ENCODE measurements at places on chromosomes 16 and 17.

GRCh38 chr16:7167626-7168025 is 165.0 kb upstream of the RBFOX1 start:
- no peak for DNase-seq

GRCh38 chr17:34603974-34604373 is 24.6 kb downstream of the TMEM132E start:
- DNase-seq = no peak

DNA sequence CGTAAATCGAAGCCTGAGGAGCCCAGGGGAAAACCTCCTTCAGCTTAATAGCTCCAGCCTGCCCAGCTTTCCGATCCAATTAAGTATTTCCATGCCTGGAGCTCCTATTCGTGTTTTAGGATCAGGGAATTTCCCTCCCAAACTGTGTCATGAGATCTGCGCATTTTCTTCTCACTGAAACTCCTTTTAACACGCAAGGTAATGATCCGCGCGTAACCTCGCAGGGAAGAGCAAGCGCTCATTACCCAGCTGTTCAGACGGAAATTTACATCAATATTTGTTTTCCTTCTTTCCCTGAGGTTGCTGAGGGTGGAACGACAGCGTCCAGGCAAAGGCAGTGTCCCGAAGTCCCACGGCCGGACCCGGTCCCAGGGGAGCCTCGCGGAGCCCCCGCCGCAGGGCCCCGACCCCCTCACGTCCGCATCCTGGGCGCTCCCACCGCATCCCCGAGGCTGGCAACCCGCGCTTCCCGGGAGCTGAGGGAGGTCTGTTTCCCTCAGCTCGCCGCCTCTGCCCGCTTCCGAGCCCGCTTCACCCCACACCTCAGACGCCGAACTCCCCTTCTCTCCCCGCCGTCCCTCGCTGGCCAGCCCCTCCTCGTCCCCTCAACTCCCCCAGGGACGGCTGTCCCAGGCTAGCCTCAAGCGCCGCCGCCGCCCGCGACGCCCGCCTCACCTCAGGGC is 415 bp downstream of the ABCA5 start:
- no peak for DNase-seq

- DNase-seq = no peak
These were observed 231.1 kb upstream of the SDK2 start for GRCh38 chr17:73875346-73875745.

- no peak for DNase-seq
These were observed 3.6 kb downstream of the STAC2 start for GRCh38 chr17:39222151-39222550.

DNA sequence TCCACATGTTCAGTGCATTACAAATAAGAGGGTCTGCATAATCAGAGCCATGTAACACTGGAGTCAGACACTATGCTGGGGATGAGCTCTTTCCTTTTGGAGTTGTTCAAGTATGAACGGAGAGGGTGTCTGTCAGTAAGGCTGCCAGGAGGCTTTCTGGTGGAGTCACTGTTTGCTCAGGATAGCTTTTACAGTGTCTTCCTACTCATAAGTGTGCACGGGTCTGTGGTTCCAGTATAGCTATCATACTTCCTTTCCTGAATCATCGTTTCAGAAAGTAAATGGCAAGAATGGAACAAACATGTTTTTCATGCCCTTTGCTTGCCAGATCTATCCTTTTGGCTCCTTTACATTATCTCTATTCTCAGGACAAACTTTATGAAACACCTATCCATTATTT is 152.7 kb upstream of the CDH11 start:
- DNase-seq = no peak

GRCh38 chr17:7932949-7933348 is 943 bp downstream of the CNTROB start:
- no peak for DNase-seq

DNA sequence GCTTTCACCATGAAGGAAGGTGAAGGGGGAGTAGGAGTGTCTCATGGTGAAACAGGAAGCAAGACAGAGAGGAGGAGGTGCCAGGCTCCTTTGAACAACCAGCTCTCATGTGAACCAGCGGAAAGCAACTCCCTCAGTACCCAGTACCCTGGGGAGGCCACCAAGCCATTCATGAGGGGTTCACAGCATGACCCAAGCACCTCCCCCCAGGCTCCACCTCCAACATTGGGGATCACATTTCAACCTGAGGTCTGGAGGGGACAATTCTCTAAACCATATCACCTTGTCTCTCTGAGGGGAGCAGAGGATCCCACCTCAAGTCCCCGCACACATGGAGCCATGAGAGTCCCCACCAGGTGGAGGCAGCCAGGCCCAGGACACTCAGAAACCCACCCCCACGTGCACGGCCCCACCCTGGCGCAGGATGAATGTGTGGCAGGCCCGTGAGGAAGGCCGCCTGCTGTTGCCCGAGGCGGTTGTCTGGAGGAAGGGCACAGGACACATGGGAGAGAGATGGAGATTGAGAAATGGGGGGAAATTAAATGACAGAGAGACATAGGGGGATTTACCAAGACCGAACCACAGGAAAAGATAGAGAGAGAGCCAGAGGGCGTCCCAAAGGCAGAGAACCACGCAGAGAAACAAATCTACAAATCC is 85.9 kb downstream of the TMEM132E start:
- peak; percentile 50 for DNase-seq

DNA sequence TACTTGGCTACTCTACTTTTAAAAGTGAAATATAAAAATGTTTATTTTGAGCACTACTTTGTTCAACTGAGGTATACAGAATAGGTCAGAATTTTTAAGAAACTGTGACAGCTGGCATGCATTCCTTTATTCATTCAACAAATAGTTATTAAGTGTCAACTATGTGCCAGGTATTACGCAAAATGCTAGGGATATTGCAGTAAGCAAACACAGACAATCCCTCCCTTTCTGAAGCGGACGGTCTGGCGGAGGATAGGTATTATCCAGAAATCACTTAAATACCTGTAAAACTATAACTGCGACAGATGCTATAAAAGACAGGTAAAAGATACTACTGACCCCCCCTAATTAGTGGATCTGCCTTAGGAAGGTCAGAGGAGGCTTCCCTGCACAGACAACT is 26.1 kb downstream of the METTL16 start:
- no peak for DNase-seq

GRCh38 chr17:14458724-14459123 is 157.8 kb downstream of the HS3ST3B1 start:
- no peak for DNase-seq

- DNase-seq = peak; percentile 11
These were observed 2.0 kb upstream of the NXPH3 start for GRCh38 chr17:49573510-49574322.

- peak; percentile 54 for DNase-seq
These were observed 44.6 kb downstream of the RMI2 start for GRCh38 chr16:11389631-11390565.

DNA sequence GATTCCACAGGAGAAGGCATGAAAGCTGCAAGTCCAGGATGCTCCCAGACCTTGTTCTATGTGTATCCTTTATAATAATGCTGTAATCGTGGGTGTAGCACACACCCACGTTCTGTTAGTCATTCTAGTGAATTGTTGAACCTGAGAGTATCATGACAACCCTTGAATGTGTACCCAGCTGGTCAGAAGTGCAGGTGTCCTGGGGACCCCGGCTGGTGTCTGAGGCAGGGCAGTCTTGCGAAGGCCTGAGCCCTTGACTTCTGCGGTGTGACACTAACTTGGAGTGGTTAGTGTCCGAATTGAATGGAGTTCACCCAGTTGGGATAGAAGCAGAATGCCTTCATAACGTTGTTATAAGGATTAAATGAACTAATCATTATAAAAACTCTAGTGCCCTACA is 218.0 kb upstream of the TNRC6C start:
- no peak for DNase-seq

DNA sequence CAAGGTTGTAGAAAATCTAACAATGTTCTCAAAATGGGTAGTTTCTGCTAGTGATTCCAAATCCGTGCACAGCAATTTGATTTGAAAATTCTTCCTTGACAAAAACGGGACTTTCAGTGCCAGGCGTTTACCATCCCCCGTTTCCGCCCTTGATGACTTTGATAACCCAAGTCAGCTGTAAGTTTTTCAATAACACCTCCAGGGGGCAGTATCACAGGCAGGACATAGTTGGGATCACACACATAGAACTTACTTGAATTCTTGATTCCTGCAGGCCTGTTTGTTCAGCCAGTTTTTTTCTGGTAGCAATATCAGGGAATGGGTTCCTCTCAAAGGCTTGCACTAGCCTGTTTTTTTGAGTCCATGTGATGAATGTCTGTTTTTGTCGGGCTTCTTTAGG is 5.6 kb downstream of the DUXB start:
- DNase-seq = peak; percentile 35

- peak; percentile 32 for DNase-seq
These were observed 353.3 kb downstream of the SEC14L1 start for GRCh38 chr17:77493901-77494663.

DNA sequence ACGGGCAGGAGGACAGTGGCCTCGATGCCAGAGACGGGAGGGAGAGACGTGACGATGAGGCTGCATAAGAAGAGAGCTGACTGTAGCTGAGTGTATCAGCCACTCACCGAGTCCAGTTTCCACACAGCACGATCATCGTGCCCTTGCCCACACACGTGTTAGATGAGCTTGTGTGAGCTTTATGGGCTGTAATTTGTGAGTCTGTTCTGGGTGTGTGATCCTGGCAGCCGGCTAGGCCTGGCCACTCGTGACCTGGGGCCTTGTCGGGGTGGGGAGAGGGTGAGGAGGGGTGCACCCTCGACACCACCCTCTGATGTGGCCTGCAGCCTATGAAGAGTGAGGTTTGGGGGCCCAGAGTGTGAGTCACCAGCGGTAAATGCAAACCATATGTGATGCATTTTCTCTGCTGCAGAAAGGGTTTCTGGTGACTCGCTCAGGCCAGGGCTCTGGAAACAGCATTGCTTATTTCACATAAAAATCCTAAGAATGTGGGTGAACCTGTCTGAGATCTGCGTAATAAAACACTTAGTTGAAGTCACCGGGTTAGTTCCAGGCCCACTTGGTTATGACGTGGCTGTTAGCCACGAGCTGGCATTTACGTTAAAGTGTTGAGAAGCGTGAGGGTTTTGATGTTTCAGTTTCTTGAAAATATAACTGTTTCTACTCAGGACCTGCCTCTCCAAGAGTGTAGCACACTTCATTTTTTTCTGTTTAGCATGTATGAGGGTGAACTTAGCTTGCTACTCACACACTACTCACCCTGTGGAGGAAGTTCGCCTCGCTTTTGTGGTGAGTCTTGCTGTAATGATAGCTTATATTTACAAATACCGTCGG is 4.2 kb downstream of the METRNL start:
- DNase-seq = peak; percentile 93

DNA sequence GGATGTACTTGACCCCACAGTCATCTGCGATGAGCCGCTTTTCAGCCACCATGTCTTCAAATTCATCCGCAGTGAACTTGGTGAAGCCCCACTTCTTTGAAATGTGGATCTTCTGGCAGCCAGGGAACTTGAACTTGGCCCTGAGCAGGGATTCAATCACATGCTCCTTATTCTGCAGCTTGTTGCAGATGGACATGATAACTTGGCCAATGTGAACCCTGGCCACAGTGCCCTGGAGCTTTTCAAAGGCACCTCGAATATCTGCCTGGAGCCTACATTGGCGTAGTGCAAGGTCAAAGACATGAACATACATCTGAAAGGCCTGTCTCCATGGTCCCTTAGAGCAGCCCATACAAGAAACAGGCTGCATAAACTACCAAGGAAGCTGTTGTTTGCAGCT is 1.8 kb upstream of the TENT4B start:
- no peak for DNase-seq

- DNase-seq = no peak
These were observed 11.8 kb downstream of the PRCD start for GRCh38 chr17:76551685-76552084.

DNA sequence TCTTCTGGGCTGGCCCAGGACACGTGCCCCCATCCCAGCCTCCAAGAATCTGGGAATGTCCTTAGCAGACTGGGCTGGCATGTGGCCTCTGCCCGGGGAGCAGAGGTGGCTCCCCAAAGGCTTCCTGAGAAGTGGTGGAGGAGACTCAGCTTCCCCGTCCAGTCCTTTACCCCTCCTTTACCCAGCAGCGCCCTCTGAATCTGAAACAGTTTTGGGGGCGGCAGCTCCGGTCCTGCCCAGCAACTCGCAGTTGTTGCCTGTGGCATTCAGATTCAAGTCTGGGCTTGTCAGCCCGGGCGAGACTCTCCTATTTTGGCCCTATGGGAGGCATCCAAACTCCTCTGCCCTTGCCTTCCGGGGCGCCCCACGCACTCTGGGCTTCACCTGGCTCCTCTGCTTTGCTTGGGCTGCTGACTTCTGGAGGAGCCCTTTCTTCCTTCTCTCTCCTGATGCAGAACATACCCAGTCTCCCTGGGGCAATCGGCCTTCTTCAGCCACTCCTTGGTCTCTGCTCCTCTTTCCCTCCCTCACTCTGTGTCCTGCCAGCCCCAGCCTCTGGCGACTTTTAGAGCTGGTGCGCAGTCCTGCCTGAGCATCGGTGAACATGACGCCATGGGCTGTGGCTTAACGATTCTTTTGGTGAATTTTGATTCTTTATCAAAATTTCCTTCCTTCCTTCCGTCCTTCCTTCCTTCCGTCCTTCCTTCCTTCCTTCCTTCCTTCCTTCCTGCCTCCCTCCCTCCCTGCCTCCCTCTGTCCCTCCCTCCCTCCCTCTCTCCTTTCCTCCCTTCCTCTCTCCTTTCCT is 55.2 kb downstream of the CMIP start:
- DNase-seq = no peak

DNA sequence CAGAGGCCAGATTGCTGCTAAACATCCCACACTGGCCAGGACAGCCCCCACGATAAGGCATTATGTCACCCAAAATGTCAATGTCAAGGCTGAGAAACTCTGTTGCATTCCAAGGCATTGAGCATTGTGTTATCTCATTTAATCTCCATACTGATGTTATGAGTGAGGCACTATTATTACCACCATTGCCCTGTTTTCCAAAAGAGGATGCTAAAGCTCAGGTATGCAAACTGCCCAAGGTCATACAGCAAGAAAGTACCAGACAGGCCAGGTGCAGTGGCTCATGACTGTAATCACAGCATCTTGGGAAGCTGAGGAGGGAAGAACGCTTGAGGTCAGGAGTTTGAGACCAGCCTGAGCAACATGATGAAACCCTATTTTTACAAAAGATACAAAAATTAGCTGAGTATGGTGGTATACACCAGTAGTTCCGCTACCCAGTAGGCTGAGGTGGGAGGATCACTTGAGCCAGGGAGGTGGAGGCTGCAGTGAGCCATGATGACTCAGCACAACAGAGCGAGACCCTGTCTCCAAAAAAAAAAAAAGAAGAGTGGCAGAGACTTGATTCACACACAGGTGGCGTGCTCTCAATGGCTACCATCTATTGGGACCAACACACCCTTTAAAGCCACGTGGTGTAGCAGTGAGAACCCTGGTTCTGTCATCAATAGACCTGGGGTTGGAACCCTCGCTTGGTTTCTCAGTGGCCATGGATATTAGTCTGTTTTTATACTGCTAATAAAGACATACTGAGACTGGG is 58.8 kb upstream of the GRIN2A start:
- no peak for DNase-seq

- no peak for DNase-seq
These were observed 7.8 kb upstream of the MAPK7 start for GRCh38 chr17:19370493-19370960.
